ENCODE measurements at places on chromosomes 13 and 19. TPM values are rescaled to one million over a fixed set of nuclear protein-coding genes. Genes with fewer than 3 reads are reported as not detected.

LILRA6 gene
- not detected for total RNA-seq

ZNF433 gene
- total RNA-seq: 0.37 TPM

CCDC159 gene
- not detected for total RNA-seq

SLC10A2 gene
- not detected for total RNA-seq

DNA sequence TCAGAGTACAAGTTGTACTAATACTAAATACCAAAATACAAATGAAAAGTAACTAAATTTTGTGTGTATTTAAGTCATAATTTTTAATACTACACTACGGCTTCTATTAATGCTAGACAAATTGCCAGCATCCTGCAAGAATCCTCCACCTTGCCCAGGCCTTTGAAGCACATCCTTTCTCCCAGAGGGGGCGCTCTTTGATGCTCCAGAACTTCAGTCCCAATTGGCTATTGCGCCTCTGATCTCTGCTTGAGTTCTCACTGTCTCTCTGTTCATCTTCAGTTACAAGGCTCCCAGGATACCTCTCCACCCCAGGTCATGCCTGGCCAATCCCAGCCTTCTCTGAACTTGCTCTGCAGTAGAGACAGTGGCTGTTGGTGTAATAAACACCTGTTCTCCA is 141.0 kb downstream of the DCLK1 start:
- DNase-seq: no peak

- DNase-seq: no peak
These were observed 3.7 kb downstream of the FUZ start for GRCh38 chr19:49809160-49809940.

GRCh38 chr19:42291435-42291810 is 10.5 kb upstream of the PRR19 start:
- DNase-seq: no peak

- no peak for DNase-seq
These were observed 9.7 kb upstream of the SPACA4 start for GRCh38 chr19:48596679-48597465.

- peak; percentile 52 for DNase-seq
These were observed 8.3 kb upstream of the OXGR1 start for GRCh38 chr13:97002581-97002980.

GRCh38 chr19:1076046-1076386 is 9.0 kb downstream of the ARHGAP45 start:
- no peak for DNase-seq

DNA sequence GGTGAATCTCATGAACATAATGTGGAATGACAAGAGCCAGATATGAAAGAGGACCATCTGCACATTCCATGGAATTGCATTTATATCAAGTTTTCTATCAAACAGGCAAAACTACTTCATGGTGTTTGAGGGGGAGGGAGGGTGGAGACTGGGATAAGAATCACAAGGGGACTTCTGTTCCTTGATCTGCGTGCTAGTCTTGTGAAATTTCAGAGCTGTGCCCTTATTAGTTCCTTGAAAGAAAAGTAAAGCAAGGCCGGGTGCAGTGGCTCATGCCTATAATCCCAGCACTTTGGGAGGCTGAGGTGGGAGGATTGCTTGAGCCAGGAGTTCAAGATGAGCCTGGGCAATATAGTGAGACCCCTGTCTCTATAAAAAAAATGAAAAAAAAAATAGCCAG is 30.2 kb upstream of the CEBPG start:
- no peak for DNase-seq

- no peak for DNase-seq
These were observed 6.2 kb downstream of the ZNF709 start for GRCh38 chr19:12478234-12478941.

DNA sequence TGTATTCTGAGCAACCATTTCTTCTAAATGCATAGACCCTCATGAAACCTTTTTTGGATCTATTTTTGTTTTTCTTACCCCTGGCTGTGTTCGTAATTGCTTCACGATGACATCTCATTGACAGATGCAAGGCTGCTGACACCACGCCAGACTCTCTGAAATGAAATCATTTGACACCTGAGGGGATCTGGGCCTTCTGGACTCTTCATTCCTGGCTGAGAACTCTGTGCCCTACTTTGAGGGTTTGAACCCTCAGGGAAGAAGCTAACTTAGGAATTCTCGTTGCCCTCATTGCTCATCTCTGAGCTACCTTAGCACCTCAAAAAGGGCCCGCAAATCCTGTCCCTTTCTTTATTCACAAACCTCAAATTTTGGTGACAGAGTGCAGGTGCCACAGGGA is 40.5 kb upstream of the NBEA start:
- no peak for DNase-seq

DNA sequence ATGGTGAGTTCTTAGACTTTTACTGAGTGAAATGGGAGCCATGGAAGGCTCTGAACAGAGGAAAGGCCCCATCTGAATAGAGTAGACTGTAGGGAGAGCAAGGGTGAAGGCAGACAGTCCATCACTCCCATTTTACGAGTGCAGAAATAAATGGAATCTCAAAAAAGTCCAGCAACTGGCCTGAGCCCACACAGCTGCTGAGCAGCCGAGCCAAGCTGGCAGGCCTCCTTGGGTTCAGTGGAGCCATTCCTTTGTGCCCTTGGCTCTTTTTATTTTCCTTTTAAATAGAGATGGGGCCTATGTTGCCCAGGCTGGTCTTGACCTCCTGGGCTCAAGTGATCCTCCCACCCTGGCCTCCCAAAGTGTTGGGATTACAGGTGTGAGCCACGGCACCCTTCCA is 1.0 kb upstream of the MYH14 start:
- no peak for DNase-seq

- DNase-seq: no peak
These were observed 18.8 kb downstream of the NLRP4 start for GRCh38 chr19:55855160-55855559.

DNA sequence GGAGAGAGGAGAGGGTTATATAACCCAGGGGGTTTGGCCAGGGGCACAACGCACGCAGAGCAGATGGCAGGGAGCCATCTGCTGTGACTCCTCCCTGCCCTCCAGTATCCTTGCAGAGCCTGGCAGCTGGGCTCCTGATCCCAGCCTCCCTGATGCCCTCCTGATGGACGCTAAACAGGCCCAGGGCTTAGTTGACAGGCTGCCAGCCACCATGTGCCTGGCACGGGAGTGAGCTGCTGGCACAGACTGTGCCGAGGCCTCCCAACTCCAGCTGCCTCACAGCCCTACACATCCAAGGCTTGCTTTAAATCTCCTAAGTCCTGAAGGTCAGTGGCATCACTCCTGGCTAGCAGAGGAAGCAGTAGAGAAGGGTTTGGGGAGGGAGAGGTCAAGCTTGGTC is 16.7 kb downstream of the SYDE1 start:
- DNase-seq: no peak

All from HT1080 (cell line).